A673 (cell line): ENCODE measurements at places on chromosomes 12 and 14.

DNA sequence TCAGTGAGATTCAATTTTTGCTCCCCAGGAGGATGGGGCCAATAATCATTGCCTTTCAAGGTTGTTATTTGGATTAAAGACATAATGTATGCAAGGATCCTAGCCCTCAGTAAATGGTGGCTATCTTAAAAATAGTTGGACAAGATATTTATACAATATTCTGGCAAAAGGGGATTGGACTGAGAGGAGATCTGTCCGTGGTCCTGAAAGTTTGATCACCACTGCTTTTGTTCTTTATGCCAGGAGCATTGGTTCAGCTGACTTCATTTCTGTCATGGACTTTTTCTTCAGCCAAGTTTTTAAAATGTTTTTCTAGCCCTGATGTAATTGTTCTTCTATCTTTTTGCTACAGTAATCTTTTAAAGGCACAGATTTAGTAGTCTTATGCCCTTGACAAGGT lies 70.2 kb upstream of the TCL1A start:
- peak; percentile 49 for DNase-seq
- no peak overlapping the region for H3K27ac ChIP-seq
- no peaks in the 10 kb centered on the region for H3K36me3 ChIP-seq
- H3K4me3 ChIP-seq: no peak overlapping the region
- no peaks in the 10 kb centered on the region for H3K4me1 ChIP-seq

- H3K36me3 ChIP-seq: no peaks in the 10 kb centered on the region
- H3K27ac ChIP-seq: no peak overlapping the region
- H3K4me3 ChIP-seq: no peak overlapping the region
- DNase-seq: no peak
- H3K4me1 ChIP-seq: peaks cover 5% of the 10 kb centered on the region
Observed at GRCh38 chr12:73659802-73660201, 877.8 kb upstream of the ATXN7L3B start.

DNA sequence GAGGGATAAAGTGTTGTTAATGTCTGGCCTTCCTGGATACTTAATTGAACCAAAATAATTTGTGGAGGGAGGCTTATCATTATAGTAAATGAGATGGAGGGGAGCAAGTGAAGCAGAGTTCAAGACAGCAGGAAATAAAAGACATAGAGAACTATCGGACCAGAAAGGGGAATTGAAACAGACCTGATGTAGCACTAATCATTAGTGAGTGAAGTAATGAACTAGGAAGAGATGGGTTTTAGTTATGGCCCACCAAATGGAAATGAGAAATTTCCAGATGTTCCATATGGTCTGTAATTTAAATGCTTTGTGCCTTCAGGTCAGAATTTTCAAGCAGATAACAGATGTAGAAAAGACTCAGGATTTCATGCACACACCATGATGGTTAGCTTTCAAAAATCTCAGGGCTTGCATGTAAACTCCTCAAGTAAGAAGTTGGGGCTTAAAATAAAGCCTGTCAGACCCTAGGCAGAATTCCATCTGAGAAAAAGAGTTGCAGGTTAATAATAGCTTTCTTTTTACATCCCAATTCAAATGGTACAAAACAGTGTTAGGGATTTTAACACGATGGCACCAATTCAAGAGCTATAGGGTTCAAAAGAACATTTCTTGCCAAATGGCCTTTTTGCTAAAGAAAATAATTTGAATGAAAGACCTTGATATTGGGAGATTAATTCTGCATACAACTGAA lies 355.8 kb downstream of the FSCB start:
- peaks cover 8% of the 10 kb centered on the region for H3K4me1 ChIP-seq
- no peak overlapping the region for H3K27ac ChIP-seq
- no peak for DNase-seq

DNA sequence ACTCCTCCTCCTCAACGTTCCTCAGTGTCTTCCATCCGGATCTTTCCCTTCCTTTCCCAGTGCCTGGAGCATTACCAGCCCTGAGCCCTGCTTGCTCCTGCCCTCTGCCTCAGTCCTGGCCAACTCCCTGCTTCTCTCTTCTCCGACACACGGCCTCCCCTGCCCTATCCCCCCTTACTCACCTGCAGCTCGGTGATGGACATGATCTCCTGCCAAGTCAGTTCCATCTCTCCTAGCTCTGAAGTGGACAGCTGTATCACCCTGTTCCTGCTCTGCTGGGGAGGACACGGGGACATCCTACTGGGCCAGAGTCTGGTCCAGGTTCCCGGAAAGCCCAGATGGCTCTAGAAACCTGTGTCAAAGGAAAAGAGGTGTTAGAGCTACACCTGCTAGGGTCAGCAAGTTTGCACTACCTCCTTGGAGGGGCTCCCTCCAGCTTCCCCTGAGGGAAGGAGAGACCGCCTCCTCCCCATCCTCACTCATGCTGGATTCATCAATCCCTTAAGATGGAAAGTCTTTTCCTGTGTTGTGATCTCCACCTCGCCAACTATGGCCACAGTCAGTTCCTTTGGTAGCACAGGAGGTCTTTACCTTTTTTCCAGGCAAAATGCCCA lies 5.8 kb downstream of the NFE2 start:
- peaks cover 4% of the 10 kb centered on the region for H3K27me3 ChIP-seq
- H3K4me1 ChIP-seq: no peaks in the 10 kb centered on the region
- H3K4me3 ChIP-seq: no peak overlapping the region
- no peak for DNase-seq

- no peaks in the 10 kb centered on the region for H3K4me1 ChIP-seq
- no peaks in the 10 kb centered on the region for H3K36me3 ChIP-seq
- H3K27ac ChIP-seq: no peak overlapping the region
- no peaks in the 10 kb centered on the region for H3K27me3 ChIP-seq
- no peak overlapping the region for H3K4me3 ChIP-seq
Observed at GRCh38 chr12:49942512-49942893, 8.0 kb upstream of the AQP2 start.

DNA sequence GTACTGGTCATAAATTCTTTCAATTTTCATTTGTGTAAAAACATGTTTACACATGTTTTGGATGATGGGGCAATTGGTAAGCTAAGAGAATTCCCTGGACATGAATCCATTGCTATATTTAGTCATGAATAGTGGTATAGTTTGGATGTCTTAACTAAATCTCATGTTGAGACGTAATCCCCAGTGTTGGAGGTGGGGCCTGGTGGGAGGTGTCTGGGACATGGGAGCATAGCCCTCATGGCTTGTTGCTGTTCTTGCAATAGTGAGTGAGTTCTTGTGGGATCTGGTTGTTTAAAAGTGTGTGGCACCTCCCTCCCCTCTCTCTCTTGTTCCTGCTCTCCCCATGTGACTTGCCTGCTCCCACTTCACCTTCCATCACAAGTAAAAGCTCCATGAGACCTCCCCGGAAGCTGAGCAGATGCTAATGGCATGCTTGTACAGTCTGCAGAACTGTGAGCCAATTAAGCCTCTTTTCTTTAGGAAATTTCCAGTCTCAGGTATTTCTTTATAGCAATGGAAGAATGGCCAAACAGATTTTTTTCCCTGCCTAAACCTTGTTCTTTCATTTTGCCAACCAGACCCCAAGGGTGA lies 33.6 kb downstream of the CTSG start:
- no peaks in the 10 kb centered on the region for H3K4me1 ChIP-seq
- no peaks in the 10 kb centered on the region for H3K36me3 ChIP-seq
- H3K27me3 ChIP-seq: no peaks in the 10 kb centered on the region
- H3K27ac ChIP-seq: no peak overlapping the region
- no peak for DNase-seq
- H3K4me3 ChIP-seq: no peak overlapping the region

- H3K4me1 ChIP-seq: no peaks in the 10 kb centered on the region
- H3K27me3 ChIP-seq: peaks cover 42% of the 10 kb centered on the region
- no peak overlapping the region for H3K4me3 ChIP-seq
Observed at GRCh38 chr14:105881021-105881930, 354.9 kb downstream of the TMEM121 start.

DNA sequence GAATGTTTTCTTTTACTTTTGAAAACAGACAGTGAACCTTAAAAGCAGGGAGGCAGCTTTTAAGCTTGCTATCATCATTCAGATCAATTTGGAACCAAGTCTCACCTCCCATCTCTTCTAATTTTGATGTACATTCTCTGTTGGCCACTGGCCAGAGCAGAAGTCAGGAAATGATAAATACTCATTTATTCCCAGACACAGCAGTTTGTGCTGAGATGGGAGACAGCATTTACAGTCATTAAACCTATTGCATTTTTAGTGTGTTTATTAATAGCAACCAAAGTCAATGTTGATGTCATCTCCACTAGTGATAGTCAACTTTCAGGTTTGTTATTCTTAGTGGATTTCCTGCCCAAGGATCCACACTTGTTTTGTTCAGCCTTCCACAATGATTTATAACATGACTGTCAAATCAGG lies 320.0 kb upstream of the ATP2B1 start:
- H3K36me3 ChIP-seq: no peaks in the 10 kb centered on the region
- H3K27me3 ChIP-seq: no peaks in the 10 kb centered on the region
- H3K4me1 ChIP-seq: peaks cover 22% of the 10 kb centered on the region
- peak overlapping the region; percentile 1 for H3K4me3 ChIP-seq

DNA sequence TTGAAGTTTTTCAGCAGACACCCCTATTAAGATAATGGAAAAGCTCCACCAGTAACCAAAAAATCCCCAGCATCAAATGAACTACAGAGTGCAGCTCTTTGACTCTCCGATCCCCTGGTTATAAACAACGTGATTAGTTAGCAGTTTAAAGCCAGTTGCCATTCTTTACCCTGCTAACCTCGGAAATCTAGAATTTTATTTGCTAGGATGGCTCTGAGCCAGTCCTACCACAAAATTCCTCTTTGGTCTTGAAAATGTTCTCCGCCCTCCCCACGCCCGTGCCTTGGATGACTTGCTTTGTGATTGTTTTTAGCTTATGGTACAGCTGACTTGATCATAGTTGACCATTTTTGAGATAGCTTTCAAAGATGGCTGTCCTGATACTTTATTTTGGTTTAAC lies 1.2 kb downstream of the KLHDC2 start:
- H3K4me1 ChIP-seq: no peaks in the 10 kb centered on the region
- no peak for DNase-seq
- peaks cover 4% of the 10 kb centered on the region for H3K36me3 ChIP-seq
- peak overlapping the region; percentile 99 for H3K4me3 ChIP-seq
- H3K27me3 ChIP-seq: no peaks in the 10 kb centered on the region

DNA sequence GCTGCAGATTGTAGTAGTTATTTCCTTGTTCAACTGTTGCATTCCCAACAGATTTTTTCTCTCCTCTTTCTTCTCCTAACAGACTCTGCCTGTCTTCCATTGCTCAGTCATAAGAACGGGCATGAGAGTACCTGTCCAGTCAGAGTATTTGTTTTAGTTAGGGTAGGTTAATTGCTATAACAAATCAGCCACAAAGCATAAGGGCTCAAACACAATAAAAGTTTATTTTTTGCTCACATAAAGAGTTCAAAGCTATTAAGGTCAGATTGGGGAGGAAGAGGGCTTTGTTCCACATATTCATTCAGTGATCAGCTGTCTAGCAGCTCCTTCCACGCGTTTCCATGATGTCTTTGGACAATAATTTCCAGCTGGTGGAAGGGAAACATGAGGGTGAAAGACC lies 92.8 kb upstream of the PLXNC1 start:
- H3K27me3 ChIP-seq: no peaks in the 10 kb centered on the region
- no peaks in the 10 kb centered on the region for H3K4me1 ChIP-seq
- no peak overlapping the region for H3K27ac ChIP-seq
- H3K36me3 ChIP-seq: no peaks in the 10 kb centered on the region
- DNase-seq: no peak
- H3K4me3 ChIP-seq: no peak overlapping the region

GRCh38 chr12:124939421-124940142 lies 25.1 kb upstream of the UBC start:
- peak; percentile 99 for DNase-seq
- no peaks in the 10 kb centered on the region for H3K27me3 ChIP-seq
- H3K4me3 ChIP-seq: peak overlapping the region; percentile 52
- no peaks in the 10 kb centered on the region for H3K36me3 ChIP-seq
- peak overlapping the region; percentile 80 for H3K27ac ChIP-seq
- peaks cover 19% of the 10 kb centered on the region for H3K4me1 ChIP-seq

- H3K4me3 ChIP-seq: no peak overlapping the region
- DNase-seq: no peak
- H3K27me3 ChIP-seq: no peaks in the 10 kb centered on the region
- no peaks in the 10 kb centered on the region for H3K36me3 ChIP-seq
Observed at GRCh38 chr14:62957562-62957961, 87.7 kb downstream of the KCNH5 start.

GRCh38 chr12:55707841-55708694 lies at the start of gene ITGA7:
ITGA7 (minus strand) TSS chr12:55707904; CDS start chr12:55707682, 222 bp downstream.
- no peaks in the 10 kb centered on the region for H3K27me3 ChIP-seq
- peaks cover 14% of the 10 kb centered on the region for H3K4me1 ChIP-seq
- no peaks in the 10 kb centered on the region for H3K36me3 ChIP-seq
- no peak within 1 kb of the TSS for H3K27ac ChIP-seq
- H3K4me3 ChIP-seq: peak within 1 kb of the TSS; percentile 58

GRCh38 chr12:16691624-16692023 lies 85.7 kb upstream of the LMO3 start:
- DNase-seq: no peak
- H3K36me3 ChIP-seq: no peaks in the 10 kb centered on the region
- H3K4me3 ChIP-seq: no peak overlapping the region

DNA sequence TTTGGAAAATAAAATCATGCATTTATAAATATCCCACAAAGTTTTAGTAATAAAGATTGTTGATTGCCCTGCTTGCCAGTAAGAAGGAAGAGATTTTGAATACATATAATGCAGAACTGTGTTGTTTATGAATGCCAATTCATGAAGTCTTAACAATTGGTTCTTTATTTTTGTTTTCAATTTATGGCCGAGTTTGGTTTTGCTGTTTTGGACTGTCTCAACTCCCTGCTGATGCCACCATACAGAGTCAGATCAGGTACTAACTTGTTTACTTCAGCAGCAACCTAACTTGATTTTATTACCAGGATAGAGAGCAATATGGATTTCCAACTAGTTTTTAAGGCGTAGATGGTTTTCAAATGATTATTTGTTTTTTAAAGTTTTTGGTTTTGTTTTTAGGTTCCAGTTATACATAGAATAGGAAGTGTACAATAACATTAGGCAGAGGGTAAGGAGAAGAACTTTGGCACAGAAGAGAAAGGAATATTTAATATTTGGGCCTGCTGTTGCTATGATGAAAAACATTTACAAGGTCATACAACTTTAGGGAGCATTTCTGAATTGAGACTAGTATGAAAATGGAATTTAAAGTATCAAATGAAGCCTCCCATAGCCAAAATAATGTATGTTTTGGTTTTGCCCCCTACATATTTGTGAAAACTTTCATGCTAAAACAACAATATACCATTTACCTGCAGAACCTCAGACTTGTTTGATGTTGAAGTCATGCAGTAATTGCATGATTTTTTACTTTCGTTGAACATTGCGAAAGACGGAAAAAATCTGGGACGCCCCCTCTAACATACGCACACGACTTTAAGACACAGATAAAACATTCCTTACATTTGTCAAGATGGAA lies 904 bp upstream of the FAM177A1 start:
- no peak for DNase-seq
- peak overlapping the region; percentile 81 for H3K4me3 ChIP-seq
- peak overlapping the region; percentile 76 for H3K27ac ChIP-seq
- H3K27me3 ChIP-seq: no peaks in the 10 kb centered on the region

GRCh38 chr12:46149905-46150304 lies 118.9 kb downstream of the SLC38A1 start:
- H3K27me3 ChIP-seq: no peaks in the 10 kb centered on the region
- peaks cover 35% of the 10 kb centered on the region for H3K4me1 ChIP-seq
- no peaks in the 10 kb centered on the region for H3K36me3 ChIP-seq
- no peak for DNase-seq
- H3K27ac ChIP-seq: no peak overlapping the region
- H3K4me3 ChIP-seq: no peak overlapping the region
